Large intestine (tissue), 12 donors: ENCODE measurements at places on chromosomes 11 and 22.
A peak's percentile ranks its signal among the peaks of the same experiment; 100 is the strongest.

- no peak for DNase-seq
These were observed 475.4 kb upstream of the CHORDC1 start for GRCh38 chr11:90698238-90698637.

DNA sequence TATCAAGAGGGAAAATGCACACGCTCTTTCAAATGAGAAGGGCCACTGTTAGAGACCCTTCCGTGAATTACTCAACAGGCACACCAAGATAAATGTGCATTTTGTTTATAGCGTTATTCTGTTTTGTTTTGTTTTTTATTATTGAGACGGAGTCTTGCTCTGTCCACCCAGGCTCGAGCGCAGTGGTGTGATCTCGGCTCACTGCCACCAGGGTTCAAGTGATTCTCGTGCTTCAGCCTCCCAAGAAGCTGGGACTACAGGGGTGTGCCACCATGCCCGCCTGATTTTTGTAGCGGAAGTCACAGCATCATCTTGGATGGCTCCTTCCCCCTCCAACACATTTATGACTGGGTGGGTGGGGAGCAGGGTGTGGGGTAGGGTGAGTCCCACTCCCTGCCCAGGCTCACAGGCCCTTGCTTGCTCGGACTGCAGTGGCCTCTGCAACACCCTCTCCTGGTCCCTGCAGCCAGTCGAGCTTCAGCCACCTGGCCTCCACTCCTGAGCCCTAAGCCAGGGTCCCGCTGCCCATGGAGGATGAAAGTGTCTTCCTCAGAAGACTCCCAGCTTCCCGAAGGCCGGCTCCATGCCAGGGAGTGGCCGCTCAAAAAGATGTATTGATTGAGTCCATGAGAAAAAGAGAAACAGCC lies 68.0 kb downstream of the RTL6 start:
- DNase-seq: no peak

DNA sequence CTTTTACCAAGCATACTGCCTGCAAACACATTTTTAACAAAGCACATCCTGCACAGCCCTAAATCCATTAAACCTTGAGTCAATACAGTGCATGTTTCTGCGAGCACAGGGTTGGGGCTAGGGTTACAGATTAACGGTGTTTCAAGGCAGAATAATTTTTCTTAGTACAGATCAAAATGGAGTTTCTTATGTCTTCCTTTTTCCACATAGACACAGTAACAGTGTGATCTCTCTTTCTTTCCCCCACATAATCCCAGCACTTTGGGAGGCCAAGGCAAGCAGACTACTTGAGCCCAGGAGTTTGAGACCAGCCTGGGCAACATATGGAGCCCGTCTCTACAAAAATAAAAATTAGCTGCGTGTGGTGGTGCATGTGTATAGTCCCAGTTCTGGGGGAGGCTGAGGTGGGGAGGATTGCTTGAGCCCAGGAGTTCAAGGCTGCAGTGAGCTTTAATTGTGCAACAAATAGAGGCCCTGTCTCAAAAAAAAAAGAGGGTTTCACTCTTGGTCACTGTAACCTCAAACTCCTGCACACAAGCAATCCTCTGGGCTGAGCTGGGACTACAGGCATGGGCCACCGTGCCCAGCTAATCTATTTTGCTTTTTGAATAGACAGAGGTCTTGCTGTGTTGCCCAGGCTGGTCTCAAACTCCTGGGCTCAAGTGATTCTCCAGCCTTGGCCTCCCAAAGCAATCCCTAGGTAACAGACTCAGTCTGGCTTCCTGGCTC lies 19.7 kb upstream of the SLC3A2 start:
- DNase-seq: no peak

- peak; percentile 72 for DNase-seq
These were observed 816 bp upstream of the PHRF1 start for GRCh38 chr11:575313-575995.

GRCh38 chr11:73854680-73855079 lies 22.0 kb downstream of the COA4 start:
- DNase-seq: no peak

DNA sequence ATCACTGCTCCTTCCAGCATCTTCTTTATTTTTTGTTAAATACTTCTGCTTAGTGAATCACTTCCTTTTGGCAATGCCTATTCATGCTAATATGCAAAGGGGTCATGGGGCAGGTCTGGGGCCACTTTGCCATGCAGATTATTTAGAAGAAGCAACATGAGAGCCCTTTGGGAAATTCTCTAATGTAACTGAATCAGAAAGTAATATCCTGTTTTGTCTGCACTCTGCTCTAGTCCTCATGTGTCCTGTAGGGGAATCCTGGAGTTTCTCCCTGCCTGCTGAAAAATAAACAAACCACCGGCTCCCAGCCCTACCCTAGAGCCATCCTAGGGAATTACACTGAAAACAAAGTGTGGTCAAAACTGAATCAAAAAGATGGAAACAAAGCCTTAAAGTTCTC lies 176.5 kb upstream of the POU2AF2 start:
- DNase-seq: no peak

- DNase-seq: no peak
These were observed 87.2 kb upstream of the NAV2 start for GRCh38 chr11:19625438-19625837.

DNA sequence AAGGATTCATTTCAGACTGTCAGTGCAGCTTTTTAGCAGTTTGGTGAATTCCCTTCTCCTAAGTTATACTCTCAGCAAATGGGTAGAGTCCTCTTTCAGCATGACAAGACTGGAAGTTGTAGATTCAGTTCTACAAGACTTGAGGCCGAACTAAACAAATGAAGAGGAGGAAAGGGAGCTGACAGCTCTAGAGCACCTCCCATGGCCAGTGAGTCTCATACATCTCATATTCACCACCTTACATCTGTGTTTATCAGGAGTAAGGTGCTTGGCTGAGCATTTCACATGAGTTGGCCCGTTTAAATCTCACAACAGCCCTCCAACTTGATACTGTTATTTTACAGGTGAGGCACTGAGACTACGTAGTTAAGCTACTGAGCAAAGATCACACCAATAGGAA lies 30.4 kb downstream of the SEZ6L start:
- no peak for DNase-seq

- no peak for DNase-seq
These were observed 811 bp upstream of the P2RY2 start for GRCh38 chr11:73217131-73217809.

- no peak for DNase-seq
These were observed 1340.9 kb downstream of the TBC1D22A start for GRCh38 chr22:48103126-48103875.

- DNase-seq: no peak
These were observed 42.0 kb upstream of the CARS1 start for GRCh38 chr11:3099178-3099577.

GRCh38 chr22:21047035-21047661 lies 1.4 kb downstream of the LRRC74B start:
- DNase-seq: no peak

GRCh38 chr11:119859684-119860083 lies 130.7 kb upstream of the NECTIN1 start:
- DNase-seq: no peak
